ENCODE measurements at places on chromosomes 3 and 15.

GRCh38 chr15:41476416-41477048, 17.1 kb upstream of the ITPKA start:
- DNase-seq, result no peak

DNA sequence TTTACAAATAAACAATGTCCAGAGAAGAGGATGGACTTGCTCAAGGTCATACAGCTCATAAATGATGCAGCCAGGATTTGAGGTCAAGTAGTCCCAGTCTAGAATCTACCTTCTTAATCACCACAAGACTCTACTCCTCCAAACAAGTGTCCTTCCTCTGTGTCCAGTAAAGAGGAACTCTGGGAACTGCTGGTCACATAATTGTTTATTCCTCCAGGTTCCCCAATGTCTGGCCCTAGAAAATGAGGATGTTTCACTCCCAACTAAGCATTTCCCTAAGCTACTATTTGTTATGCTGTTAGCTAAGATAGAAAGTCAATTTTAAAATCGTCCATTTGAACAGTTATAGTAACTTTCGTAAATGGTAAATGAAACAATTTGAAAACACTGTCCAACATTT, 192.4 kb downstream of the FHIT start:
- DNase-seq, result no peak

DNA sequence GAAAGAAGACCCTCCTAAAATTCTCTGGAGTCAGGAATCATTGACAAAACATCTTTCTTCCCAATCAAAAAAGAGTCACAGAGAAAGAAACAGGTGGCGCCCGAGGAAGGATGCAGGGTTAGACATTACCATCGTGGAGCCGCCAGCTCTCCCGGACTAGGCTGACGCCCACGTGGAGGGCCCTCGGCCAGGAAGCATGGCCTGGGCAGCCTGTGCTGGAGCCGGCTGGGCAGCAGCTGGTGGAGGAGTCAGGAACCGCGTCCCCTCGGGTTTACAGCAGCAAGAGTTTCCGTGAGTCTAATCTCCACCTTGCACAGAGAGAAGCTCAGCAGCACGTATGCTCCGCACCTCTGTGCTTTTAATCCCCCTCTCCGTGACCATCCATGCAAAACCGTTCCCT, 533.7 kb upstream of the ATP11B start:
- DNase-seq, result no peak

DNA sequence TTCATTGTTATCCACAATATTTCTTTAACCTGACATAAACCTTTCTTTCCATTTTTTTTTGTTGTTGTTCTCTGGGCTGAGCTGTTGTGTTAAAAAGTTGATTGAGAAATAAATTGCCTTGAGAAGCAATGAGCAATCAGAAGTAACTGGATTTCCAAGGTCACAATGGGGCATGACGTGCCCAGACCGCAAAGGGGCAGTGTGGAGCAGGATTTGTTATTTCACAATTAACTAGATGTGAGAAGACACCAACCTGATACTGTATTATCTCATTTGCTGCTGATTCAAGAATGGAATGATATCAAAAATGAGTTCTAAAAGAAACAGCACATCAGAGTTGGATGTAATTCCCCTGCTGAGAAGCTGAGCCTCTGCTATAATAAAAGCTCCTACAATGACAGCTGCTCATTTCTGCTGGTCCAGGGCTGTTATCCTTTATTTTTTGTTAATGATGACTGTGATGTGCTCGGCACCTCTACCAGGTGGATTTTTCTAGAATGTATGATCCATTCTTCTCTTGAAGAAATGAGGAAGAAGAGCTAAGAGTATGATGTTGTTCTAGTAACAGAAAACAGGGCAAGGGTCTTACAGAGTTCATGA, 28.1 kb downstream of the CPNE4 start:
- peak; percentile 1 for DNase-seq

DNA sequence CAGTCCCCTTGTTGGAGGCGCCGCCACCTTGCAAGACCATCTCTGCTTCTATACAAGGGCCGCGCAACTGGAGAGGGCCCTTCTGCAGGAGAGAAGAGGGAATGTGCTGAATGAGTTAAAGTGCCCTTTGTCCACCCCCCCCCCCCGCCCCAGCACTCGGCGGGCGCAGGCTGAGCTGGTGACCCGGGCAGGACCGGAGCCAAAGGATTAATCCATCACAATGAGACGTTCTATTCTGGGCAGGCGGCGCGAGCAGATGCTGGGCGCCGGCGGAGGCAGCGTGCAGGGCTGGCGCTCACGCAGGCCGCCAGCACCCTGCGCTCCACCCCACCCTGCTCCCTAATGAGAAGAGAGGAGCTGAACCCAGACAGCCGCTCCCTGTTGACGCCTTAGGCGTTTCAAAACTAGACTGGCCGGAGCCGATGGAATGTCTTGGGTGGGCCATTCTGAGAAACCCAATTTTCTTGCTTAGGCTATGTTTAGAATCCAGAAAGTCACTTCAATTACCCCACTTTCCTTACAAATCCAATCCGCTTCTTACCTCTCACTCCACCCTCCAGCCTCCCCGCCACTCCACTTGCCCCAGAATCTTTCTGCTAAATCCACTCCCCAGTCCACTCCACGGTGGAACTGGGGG, 32.9 kb downstream of the GJD2 start:
- DNase-seq, result no peak

- DNase-seq, result no peak
These were observed 47.6 kb downstream of the MBNL1 start for GRCh38 chr3:152316318-152316717.

- DNase-seq, result peak; percentile 40
These were observed 13.2 kb upstream of the TMEM212 start for GRCh38 chr3:171829841-171830517.

DNA sequence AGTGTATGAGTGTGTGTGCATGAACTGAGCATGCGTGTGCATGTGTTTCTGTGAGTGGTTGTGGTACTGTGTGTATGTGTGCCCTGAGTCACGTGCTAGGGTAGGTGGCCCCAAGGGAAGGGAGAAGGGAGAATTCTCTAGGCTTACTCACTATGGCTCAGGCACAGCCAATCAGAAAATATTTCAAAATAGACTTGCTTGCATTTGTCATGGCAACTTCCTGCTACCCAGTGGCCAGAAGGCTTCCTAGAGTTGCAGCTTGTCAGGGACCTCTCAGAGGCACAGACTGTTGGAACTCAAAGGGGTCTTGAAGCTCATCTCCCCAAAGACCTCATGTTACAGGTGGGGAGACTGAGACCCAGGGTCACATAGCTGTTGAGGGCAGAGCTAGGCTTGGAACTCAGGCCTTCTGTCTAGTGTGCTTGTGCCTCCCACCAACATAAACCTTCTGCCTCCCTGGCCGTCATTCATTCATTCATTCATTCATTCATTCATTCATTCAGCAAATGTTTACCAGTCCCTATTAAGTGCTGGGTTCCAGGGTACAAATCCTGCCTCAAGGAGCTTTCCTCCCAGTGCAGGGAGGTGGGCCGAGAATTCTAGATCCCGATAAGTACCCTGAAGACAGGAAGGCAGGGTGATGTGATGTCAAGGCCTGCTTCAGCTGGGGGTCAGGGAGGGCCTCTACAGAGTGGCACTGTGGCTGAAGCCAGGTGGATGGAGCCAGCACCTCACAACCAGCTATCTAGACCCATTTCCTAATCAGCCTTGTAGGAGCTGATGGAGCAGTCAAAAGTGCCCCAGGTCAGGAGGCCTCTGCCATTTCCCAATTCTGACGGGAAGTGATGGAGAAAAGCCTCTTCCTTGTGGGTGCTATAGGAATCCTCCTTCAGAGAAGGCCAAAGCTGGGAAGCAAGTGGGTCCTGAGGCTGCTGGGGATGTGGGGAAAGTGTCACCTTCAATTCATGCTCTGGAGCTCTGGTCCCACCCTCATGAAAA, 10.9 kb upstream of the RFT1 start:
- no peak for DNase-seq

DNA sequence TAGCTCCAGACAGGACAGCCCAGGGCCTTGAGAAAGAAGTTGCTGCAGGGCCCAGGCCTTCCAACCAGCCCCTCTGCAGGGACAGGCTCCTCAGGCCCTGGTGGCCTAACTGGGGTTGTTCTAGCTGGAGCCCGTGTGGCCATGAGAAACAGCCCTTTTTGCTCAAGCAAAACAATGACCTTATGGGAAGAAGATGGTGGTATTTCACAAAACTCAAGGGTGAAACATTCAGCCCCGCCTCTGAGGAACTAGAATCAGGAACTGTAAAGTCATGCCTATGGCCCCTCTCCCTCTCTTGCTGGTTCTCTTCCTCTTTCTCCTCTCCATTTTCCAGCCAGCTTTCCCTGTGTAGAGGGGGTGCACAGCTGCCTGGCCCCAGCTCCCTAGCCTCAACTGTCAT, 273.3 kb downstream of the RPLP1 start:
- no peak for DNase-seq

DNA sequence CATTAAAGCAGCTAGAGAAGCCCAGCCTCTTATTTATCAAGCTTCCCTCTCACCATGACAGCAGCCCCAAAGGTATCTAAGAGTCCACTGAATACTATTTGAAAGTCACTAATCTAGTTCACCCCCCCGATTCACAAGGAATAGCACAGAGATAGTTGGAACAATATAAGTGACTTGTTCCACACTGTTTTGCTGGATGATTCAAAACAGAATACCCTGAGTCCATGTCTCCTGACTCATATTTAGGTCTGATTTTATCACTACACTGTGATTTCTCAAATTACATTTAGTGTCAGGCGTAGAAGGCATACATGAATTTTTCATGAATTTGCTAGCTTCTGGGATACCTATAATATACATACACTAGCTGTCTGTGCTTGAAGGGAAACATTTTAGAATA, 18.7 kb upstream of the EOGT start:
- no peak for DNase-seq

GRCh38 chr15:41975669-41976068, 3.3 kb upstream of the EHD4 start:
- DNase-seq, result no peak

- DNase-seq, result no peak
These were observed 259.8 kb downstream of the MAGI1 start for GRCh38 chr3:65778968-65779367.

GRCh38 chr3:9496893-9497292, 56.7 kb downstream of the LHFPL4 start:
- DNase-seq, result no peak

- DNase-seq, result no peak
These were observed 151.5 kb downstream of the B3GALNT1 start for GRCh38 chr3:160953686-160954085.

DNA sequence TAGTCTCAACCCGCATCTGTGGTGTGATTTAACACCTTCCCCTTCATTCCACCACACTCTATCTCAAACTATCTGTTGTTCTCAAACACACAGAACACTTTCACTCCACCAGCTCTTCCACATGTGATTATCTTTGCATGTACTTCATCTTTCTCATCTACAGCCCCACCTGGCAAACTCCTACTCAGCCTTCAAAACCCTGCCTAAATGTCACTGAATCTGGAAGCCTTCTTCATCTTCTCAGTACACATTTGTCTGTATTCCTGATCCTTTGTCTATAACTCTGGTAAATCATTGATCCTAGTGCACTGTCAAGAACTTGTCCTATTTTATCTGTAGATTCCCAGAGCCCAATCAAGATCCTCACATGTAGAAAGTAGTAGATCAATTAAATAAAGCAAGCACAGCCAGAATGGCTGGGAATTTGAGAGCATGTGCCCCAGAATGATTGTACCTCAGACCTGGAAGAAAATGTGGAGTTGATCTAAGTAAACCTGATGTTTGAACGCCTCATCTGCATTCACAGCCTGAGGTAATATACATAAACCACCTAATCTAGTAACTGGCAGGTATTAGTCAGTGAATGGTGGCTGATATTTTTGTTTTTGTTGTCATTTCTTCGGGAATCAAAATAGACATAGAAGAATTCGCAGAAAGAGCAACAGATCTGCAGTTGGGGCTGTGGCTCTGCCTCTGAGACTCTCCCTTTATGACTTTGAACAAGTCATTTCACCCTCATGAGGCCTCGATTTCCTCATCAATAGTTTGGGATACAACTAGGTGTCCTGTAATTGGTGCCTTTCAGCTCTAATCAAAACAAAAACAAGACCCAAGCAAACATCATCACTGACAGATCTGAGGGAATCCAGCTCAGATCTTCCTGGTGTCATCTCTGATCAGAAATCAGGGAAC, 28.0 kb upstream of the MAGEF1 start:
- DNase-seq, result no peak

- DNase-seq, result no peak
These were observed 40.8 kb downstream of the HMG20A start for GRCh38 chr15:77461486-77461885.

GRCh38 chr3:15099364-15100098, 583 bp upstream of the RBSN start:
- no peak for DNase-seq

GRCh38 chr15:79562899-79563298, 130.8 kb downstream of the MINAR1 start:
- no peak for DNase-seq
